IMR-90 (cell line): ENCODE measurements at places on chromosomes 2 and 18. TPM values are rescaled to one million over a fixed set of nuclear protein-coding genes. Genes with fewer than 3 reads are reported as not detected.

DNA sequence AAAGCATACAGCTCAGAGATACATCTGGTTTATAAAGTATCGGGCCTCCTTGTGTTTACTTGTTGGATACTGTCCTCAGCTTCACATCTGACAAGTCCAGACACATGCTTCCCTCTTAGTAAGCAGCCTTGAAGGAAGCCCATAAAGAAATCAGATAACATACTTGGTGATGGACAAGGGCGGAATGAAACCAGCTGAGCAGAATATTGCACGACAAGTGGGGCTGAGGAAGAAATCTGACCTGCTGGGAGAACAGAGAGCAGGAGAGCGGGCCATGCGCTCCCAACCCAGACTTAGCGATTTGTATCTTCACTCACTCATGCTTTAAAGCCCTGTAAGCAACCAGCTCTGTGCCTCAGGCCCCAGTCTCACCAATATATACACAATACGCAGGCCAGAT, 208.4 kb downstream of the CDH20 start:
- no peaks in the 10 kb centered on the region for H3K36me3 ChIP-seq
- H3K4me3 ChIP-seq: no peak overlapping the region
- peak; percentile 31 for DNase-seq
- peak overlapping the region; percentile 6; the same call in 1 of the 2 replicates for H3K27ac ChIP-seq
- peaks cover 3% of the 10 kb centered on the region for H3K27me3 ChIP-seq
- peaks cover 2% of the 10 kb centered on the region; the same call in 1 of the 2 replicates for H3K4me1 ChIP-seq

ENOSF1 gene
- 10.0 and 12.2 TPM in 2 replicates for total RNA-seq

BBS5 gene
- 1.4 and 1.9 TPM in 2 replicates for total RNA-seq

EFR3B gene
- 0.90 and 1.1 TPM in 2 replicates for total RNA-seq
